ENCODE measurements at places on chromosomes 2 and 18.

DNA sequence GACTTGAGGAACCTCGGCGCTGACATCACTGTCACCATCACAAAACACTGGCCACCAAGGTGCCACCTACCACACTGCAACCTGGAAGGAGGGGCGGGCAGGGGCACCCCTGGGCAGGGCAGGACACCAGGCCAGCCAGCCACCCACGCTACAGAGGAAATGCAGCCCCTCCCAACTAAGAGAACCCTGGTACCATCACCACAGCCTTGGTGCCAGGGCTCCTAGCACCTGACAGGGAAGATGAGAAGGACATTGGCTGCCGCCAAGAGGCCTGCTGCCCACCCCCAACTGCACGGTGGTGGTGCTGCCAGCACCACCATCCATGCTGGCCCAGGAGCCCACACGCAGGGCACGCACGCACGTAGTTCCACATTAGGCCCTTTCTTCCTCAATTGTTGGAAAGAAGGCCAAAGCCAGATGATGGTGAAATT is 88.7 kb downstream of the HDAC4 start:
- no peak for DNase-seq

DNA sequence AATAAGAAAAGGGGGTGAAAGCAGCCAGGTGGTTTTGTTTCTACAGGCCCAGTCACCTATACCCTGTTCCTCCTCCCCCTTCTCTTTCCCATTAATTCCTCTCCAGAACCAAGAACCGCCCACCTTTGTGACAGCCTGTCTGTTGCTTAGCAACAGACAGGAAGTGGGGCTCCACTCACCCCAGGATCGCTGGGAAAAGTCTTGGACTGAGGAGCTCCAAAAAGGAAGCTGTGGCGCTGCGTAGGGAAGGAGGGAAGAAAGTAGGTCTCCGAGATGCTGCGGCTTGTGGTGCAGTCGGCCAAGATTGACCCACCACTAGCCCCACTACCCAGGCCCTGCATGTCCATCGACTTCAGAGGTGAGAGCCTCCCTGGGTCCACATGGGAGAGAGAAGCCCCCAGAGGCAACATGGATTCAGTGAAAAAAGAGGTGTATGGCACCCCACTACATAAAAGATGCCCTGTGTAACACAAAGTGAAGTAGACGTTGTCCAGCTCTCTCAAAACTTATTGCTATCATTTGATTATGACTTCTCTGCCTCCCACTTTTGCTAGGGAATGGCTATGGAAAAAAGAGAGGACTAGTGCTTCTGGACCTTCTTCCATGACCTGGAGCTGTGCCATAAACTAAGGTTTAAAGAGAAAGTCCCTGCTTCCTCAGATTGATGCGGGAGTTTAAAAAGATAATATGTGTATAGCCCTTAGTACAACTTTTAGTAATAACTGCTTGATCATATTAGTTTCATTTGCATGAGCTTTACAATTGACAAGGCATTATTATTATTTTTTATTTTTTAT is at the start of gene FER1L5:
Gene FER1L5 (plus strand): TSS at position 201 of the 797 bp plus-strand sequence. CDS start 73 bp downstream, at position 274.
- no peak for DNase-seq

GRCh38 chr18:25433590-25433989 is 81.6 kb upstream of the ZNF521 start:
- DNase-seq = no peak

DNA sequence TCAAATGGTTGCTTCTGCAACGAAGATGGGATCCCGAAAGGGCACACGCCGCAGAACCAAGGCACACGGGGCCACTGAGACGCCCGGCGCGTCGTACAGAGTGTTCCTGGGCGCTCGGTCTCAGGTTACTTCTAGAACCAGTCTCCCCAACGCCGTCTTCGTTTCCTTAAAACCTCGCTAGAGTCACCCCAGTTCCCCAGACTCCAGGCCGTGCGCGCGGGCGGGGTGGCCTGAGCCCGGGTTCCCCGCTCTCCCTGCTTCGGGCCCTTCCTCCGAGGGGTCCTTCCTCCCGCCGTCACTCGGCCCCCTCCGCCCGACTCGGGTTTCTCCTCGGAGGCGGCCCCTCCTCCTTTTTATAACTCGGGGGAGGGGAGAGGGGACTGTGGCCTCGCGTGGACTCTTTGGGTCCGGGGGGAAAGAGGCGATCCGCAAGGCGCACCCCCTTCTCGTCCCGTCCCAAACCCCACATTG is 774 bp upstream of the FZD7 start:
- DNase-seq = peak; percentile 58

- peak; percentile 33 for DNase-seq
Observed at GRCh38 chr2:172440795-172441194, 13.4 kb downstream of the ITGA6 start.

DNA sequence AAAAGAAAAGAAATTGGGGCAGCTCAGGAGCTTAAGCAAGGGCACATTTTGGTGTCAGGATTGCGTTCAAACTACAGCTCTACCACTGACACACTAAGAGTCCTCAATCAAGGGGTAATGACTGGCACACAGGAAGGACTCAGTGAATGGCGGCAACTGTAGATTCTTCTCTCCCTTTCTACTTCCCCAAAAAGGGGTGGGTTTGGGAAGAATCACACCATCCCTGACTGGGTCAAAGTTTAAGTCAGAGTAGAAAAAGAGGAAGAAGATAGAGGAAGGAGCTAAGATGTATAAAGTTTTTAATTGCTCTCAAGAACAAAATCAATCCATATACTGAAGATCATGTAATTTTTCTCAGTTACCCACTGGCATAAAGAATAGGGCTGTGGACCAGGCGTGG is 2.6 kb downstream of the NLRC4 start:
- no peak for DNase-seq

- no peak for DNase-seq
Observed at GRCh38 chr2:150127995-150128394, 359.5 kb downstream of the RND3 start.

GRCh38 chr2:64524604-64525316 is 632 bp downstream of the AFTPH start:
- peak; percentile 26 for DNase-seq

GRCh38 chr2:178106053-178106452 is 6.2 kb upstream of the RBM45 start:
- DNase-seq = no peak

GRCh38 chr2:153986488-153987229 is 114.9 kb downstream of the GALNT13 start:
- DNase-seq = no peak

DNA sequence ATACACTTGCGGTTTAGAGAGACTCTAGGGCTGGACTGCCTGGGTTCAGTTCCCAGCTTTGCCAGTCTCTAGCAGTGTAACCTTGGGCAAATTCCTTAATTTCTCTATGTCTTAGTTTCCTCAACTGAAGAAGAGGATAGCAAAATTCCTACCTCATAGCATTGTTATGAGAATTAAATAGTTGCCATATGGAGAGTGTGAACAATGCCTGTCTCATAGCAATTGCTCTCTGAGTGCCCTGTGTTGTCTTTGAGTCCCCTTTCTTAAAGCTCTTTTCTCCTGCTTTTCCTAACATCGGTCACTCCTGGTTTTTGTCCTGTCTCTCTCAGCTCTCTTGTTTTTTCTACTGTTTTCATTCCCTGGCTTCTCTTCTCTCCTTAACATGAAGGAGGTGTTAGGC is 116.8 kb upstream of the ALPP start:
- no peak for DNase-seq

DNA sequence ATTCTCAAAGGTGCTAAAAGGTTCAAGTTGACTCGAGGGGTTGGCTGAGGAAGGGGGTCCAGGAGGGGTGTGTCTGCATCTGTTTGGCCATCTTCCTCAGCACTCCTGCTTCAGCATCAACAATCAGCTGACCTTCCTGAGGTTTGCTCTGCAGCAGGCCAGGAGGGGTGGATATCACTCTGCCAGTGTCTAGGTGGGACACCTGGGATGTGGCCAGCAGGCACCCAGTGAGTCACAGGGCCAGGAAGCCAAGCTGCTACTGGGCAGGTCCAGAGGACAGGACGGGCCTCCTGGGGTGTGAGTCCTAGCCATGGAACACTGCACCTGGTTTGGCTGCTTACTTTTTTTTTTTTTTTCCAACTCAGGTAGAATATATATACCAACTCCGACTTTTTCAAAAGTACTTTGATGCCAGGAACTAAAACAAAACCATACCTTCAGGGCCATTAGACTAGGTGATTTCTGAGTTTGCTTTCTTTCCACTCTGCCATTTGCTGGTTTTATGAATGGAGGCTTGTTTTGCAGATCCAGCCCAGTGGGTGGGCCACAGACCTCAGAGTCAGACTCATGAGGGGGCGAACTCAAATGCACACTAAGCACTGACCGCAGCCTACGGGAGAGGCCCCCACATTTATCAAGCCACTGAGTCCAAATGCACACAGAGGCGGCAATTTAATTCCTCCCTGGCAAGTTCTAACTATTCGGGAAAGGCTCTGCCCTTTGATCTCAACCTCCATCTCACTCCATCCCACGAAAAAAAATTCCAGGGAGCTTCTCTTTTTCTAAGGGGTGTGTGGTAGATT is 76.0 kb downstream of the UXS1 start:
- no peak for DNase-seq

DNA sequence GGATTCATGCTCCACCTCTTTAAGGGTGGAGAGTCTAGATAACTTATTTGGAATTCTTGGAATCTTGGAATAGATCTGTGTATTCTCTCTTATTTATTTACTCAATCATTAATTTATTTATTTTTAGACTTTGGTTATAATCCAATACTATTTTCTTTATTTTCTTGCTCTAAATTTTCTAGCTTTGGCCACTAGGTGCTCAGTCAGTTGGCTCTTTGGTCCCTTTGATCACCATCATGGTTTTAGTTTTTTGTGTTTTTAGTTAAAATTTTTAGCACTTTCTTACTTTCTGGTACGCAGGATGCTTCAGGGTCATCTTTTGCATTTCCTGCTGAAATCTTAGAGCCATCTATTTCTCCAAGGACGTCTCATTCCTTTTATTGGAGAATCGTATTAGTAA is 5.2 kb upstream of the PLEK start:
- no peak for DNase-seq

GRCh38 chr2:27990030-27990590 is 99.6 kb downstream of the BABAM2 start:
- no peak for DNase-seq

DNA sequence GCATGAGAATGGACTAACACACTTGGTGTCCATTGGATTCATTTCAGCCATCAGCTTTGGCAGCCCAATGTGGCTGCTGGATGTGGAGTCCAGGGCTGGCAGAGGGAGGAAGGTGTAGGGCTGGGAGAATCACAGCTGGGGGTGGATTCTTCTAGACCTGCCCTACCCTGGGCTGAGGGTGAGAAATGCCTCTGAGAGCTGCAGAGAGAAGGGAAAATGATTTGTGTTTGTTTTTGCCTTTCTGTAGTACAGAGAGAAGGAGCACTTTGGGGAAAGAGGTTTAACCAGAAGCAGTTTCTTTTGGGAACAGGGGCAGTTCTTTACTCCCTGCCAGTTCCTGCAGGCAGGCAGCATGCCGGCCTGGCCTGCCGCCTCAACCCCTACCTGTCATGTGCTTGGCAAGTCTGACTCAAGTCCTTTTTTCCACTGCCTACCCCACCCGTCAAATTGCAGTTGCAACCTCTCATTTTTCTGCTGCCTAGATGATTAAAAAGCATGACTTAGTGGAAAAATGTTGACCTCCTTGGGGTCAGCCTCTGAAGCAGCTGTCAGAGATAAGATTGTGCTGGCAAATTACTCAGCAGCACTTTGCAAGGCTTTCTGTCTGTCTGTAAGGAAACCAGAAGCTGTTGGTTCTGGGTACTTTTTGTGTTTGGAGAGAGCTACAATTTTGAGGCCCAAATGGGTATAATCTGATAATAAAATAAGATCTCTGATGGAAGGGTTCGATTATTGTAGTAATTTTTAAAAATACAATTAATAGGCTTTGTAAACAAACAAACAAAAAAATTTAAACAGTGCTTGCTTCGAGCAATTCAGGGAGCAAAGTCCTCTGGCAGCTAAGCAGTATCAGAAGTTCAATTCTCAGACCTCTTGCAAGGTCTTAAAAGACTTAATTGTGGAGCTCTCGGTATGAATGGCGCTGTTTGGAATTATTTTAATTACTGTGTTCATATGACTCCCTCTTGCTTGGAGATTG is 21.7 kb downstream of the LBH start:
- peak; percentile 34 for DNase-seq

DNA sequence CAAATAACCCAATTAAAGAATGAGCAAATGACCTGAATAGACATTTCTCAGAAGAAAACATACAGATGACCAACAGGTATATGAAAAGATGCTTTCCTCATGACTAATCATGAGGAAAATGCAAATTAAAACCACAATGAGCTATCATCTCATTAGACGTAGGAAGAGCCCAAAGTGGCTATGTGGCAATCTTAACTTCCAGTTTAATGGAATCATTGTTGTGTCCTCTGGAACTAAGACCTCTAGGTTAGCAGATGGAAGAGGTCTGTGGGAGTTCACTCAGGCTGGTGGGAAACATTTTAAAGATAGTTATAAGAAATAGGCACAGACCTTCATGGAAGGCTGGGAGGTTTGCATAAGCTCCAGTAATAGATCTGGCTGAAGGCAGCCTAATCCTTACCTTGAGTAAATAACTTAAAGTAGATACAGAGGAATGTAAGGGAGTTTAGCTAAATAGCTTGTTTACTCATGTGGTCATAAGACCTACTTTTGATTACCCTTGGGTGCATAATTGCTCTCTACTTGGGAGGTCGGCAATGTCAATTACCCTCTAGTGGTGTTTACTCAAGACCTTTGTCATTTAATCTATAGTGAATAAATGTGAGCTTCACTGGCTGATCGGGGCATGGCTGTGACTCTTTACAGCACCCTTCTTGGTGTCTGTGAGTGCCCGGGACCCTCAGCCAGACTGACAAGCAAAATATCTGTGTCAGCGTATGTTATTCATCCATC is 119.0 kb downstream of the GULP1 start:
- DNase-seq = no peak

GRCh38 chr2:26034637-26034992 is 731 bp downstream of the RAB10 start:
- peak; percentile 49 for DNase-seq

- DNase-seq = no peak
Observed at GRCh38 chr2:3405876-3406275, 26.4 kb downstream of the TRAPPC12 start.

GRCh38 chr2:207768168-207768865 is 1.4 kb downstream of the FZD5 start:
- peak; percentile 27 for DNase-seq

- DNase-seq = no peak
Observed at GRCh38 chr18:58392324-58393000, 236.4 kb downstream of the ALPK2 start.

- DNase-seq = no peak
Observed at GRCh38 chr2:126949775-126950174, 51.1 kb downstream of the TEX51 start.

DNA sequence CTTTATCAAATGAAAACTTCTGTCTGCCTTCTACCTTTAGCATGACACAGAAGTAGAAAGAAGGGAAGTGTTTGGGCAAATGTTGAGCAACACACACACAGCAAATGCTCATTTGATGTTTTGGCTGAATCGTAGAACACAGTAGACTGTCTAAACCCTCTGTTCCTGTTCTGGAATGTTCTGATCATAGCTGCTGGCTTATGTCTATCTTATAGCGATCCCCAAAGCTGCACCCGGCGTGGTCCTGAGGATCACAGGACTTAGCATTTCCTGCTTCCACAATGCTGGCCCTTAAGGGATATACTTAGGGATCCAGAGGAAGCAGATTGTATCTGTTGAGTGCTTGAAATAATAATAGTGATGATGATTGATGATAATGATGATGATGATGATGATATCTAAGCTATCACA is 15.2 kb downstream of the GNLY start:
- DNase-seq = no peak

Data from CD4-positive, alpha-beta memory T cell (primary cell).